ENCODE measurements at places on chromosomes 7 and 10.

DNA sequence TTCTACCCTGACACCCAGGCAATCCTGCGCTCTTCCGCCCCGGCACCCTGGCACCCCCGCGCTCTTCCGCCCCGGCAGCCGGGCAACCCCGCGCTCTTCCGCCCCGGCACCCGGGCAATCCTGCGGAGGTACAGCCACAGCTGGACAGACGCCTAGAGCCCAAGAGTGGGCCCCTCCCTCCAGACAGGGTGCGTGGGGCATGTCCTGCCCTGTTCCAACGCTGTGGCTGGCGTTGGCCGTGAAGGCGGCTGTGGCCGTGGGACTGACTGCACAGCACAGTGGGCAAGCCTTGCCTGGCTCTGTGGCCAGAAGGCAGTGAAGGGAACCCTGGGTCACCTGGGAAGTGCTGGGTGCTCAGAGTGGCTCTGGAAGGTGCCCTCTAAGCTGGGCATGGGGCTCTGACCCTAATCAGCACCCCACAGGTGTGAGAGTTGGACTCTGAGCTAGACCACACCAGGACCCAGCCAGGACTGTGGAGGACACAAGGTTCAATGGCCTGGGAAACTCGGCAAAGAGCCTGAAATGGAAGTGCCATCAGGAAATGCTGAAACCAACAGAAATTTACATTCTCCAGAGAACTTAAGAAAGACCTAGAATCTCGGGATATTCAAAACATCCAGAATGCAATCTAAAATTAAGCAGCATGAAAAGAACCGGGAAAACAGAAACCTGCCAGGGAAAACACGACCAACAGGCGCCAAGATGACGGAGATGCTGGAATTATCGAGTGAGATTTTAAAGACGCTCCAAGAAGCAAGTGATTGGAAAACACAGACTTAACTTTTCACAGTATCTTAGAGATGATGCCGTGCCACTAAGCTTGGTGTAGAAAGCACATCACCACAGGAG lies 253.6 kb downstream of the ELFN1 start:
- DNase-seq: no peak

DNA sequence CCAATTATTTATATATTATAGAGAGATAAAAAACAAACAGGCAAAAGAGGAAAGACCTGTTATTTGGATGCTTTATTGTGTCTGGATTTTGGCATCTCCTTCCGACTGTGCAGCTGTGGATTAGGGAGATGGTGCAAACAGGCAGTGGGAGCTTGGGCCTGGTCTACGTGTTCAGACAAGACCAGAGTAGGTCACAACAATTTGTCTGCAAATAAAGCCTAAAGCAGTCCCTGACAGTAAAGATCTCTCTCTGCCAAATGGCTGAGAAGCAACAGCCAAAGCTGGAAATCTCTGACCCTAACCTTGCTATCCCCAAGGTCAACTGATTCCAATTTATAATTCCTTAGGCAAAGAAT lies 82.0 kb downstream of the ABLIM1 start:
- no peak for DNase-seq

- no peak for DNase-seq
These were observed 145.0 kb upstream of the CHST15 start for GRCh38 chr10:124238367-124238766.

DNA sequence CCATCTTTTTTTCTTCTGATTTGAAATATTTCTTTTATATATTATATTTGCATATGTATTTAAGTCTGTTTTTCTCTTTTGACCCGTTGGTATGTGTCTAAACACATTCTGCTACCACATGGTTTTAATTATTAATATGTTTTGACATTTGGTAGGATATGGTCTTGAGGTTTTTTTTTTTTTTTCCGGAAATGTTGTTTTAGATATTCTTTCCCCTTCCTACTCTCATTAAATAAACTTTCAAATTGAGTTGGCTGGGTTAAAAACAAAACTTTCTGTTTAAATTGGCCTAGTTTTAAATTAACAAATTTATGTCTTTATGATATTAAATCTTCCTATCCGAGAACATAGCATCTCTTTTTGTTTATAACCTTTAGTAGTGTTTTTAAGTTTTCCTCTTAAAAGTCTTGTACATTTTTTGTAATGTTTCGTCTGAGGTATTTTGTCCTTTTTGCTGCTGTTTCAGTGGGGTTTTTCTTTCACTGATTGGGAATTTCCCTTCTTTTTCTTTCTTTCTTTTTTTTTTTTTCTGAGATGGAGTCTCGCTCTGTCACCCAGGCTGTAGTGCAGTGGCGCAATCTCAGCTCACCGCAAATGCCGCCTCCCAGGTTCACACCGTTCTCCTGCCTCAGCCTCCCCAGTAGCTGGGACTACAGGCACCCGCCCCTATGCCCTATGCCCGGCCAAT lies 25.4 kb downstream of the STAM start:
- no peak for DNase-seq

DNA sequence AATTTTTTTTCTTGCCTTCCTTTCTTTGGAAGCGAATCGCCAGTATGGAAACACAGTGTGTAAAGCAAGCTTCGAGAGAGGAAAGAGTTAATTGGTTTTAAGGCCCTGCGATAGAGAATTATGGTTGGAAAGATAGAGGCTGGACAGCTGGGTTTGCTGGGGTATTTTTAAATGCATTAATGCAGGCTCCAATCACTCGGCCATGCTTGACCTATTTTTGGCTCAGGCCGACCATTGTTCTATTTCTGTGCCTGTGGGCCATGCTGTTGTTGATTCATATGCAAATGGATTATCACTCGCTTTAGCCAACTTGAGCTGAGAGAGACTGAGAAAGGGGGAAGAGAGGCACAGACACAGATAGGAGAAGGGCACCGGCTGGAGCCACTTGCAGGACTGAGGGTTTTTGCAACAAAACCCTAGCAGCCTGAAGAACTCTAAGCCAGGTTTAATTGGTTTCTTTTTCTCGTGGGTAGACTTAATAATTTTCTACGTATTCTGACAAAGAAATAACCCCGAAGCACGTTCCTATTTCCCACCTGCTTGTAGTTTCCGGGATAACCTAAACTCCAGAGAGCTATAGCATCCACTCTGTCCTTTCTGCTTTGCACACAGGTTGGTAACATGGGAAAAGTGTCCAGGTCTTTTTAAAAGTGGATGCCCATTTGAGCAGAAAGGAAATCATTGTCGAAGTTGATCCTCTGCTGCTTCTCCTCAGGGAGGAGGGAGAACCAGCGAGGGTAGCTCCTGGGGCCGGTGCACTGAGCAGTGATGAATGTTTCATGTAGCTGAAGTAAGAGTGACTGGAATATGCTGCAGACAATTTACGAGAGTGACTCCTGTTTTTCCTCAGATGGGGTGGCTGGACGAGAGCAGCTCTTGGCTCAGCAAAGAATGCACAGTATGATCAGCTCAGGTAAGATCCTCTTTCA lies at the start of gene HDAC9:
Gene HDAC9, plus strand, starts transcription at position 338 of the 929 bp plus-strand sequence. Its CDS starts 554 bp downstream, at position 892.
- peak; percentile 25 for DNase-seq

DNA sequence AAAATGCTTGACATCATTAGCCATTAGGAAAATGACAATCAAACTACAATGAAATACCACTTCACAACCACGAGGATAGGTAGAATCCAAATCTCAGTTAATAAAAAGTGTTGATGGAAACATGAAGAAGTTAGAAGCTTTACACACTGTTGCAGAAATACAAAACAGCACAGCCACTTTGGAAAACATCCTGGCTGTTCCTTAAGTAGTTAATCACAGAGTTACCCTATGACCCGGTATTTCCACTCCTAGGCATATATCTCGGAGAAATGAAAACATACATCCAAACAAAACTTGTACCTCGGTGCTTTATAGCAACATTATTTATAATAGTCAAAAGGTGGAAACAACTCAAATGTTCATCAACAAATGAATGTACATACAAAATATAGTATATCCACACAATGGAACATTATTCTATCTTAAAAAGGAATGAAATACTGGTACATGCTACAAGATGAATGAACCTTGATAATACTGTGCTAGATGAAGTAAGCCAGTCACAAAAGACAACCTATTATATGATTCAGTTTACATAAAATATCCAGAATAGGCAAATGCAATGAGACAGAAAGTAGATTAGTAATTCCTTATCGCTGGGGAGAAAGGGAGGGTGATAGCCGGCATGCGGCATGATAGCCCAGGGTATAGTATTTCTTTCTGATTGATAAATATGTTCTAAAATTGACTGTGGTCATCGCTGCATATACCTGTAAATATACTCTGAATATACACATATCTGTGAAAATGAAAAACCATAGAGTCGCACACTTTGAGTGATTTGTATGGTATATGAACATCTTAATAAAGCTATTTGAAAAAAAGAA lies 1.9 kb downstream of the VWDE start:
- DNase-seq: no peak

DNA sequence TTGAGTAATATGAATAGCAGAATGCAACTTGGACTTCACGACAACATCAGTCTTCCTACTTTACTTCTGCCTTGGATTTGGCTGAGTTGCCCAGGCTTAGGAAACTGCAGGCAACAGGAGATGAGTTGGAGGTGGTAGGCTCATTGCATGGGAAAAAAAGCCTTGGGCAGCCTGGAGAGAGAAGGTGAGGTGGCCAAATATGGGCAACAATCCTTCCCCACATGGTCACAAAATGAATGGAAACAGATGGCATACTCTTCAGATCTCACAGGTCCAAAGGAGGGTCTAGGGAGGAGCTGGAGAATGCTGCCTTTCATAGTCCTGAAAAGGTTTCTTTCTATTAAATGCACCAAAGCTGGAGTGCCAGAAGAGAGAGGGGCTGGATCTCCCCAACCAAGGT lies 128.6 kb upstream of the AOAH start:
- no peak for DNase-seq

DNA sequence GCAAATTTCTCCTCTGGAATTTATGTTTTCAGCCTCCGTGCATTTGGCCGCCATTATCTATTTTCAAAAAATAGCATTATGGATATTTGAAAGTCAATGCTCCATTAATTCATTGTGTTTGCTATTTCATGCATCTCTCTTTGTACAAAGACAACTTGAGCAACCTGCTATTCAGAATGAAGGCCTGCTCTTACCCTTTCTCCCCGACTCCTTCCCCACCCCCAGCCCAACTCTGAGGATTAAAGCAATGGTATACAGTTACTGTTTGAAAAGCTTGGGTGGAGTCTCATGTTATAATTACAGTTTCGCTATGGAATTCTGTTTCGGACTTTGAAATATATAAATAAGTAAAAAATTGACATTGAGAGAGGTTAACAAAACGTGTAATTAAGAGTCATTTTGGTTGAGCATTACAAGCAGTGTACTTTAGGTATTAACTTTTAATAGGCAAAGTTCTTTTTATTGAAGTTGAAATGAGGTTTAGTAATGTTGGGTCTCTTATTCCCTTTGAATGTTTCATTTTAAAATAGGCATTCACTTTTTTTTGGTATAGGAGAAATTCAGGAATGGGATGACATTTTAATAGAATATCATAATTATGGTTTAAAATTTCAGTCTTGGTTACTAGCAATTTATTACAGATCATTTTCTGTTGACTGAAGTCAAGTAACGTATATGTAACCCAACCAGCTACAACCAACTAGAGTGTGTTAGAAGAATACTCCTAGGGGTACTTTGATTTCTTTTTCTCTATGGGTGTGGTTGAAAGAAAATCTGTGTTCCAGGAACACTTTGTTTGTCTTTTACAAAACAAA lies 93.1 kb downstream of the ARID5B start:
- DNase-seq: no peak

DNA sequence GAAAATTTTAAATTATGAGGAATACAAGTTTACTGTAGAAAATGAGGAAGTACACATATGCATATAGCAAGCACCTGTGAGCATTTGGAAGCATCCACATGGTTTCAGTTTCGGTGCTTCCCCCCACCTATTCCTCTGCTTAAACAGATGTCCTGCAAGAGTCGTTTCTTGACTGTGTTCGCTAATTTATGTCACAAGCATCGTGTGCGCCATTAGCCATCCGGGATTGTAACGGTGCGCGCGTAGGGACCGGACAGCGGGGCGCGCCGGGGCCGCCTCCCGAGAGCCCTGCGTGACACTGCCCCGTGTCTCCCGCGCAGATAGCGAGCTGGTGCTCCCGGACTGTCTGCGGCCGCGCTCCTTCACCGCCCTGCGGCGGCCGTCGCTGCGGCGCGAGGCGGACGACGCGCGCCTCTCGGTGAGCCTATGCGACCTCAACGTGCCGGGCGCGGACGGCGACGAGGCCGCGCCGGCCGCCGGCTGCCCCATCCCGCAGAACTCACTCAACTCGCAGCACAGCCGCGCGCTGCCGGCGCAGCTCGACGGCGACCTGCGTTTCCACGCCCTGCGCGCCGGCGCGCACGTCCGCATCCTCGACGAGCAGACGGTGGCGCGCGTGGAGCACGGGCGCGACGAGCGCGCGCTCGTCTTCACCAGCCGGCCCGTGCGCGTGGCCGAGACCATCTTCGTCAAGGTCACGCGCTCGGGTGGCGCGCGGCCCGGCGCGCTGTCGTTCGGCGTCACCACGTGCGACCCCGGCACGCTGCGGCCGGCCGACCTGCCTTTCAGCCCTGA lies 90.9 kb downstream of the NEURL1 start:
- DNase-seq: peak; percentile 58

DNA sequence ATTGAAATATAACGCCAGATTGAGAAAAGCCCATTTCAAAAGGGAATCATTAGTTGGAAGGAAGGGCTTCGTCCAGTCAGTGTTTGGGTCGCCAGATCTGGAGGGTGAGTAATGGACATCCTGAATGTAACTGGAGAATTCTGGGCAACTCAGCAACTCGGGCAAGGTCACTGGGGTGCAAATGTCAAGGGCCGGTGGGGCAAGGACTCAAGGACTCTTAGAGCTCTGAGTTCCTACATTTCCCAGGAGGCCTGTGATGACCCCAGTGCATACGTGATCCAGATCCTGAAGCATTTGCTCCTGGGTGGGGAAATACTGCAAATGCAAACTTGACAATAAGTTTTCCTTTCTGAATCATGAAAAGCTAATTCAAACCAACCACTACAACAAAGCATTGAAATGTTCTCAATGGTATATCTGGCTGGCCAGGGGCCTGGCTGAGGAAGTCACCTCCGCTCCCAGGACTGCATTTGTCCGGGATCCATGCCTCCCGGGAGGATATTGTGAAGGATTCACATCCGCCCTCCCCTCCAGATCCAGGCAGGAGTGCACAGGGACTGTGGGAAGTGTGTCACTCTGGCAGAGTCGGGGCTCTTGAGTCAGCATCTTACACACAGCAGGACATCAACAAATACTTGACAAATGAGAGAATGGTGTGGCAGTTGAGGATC lies 164.0 kb downstream of the FANK1 start:
- DNase-seq: no peak

- DNase-seq: no peak
These were observed 32.7 kb downstream of the IL6 start for GRCh38 chr7:22759721-22760120.
